ENCODE measurements at places on chromosomes 11 and 22. TPM values are rescaled to one million over a fixed set of nuclear protein-coding genes. Genes with fewer than 3 reads are reported as not detected.

DNA sequence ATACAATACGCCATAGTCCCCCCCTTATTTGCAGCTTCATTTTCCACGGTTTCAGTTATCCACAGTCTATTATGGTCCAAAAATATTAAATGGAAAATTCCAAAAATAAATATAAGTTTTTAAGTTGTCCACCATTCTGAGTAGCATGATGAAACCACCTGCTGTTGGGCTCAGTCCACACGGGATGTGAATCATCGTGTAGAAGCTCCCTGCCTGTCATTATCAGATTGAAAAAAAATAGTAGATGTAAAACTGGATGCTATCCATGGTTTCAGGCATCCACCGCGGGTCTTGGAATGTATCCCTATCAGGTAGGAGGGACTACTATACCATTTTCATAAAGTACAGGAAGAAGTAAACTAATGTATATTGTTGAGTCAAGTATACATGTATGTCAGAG lies 127.4 kb downstream of the TTC17 start:
- H3K36me3 ChIP-seq, result peaks cover 32% of the 10 kb centered on the region
- no peak overlapping the region for H3K27ac ChIP-seq
- no peaks in the 10 kb centered on the region for H3K27me3 ChIP-seq
- no peaks in the 10 kb centered on the region for H3K4me1 ChIP-seq

Gene LINC01488
- 1.4 TPM for total RNA-seq

- H3K36me3 ChIP-seq, result no peaks in the 10 kb centered on the region
- no peak overlapping the region for H3K27ac ChIP-seq
- H3K4me1 ChIP-seq, result no peaks in the 10 kb centered on the region
- H3K4me3 ChIP-seq, result no peak overlapping the region
- H3K27me3 ChIP-seq, result peaks cover 61% of the 10 kb centered on the region
Measured at GRCh38 chr22:36846271-36846670, 14.5 kb upstream of the NCF4 start.

DNA sequence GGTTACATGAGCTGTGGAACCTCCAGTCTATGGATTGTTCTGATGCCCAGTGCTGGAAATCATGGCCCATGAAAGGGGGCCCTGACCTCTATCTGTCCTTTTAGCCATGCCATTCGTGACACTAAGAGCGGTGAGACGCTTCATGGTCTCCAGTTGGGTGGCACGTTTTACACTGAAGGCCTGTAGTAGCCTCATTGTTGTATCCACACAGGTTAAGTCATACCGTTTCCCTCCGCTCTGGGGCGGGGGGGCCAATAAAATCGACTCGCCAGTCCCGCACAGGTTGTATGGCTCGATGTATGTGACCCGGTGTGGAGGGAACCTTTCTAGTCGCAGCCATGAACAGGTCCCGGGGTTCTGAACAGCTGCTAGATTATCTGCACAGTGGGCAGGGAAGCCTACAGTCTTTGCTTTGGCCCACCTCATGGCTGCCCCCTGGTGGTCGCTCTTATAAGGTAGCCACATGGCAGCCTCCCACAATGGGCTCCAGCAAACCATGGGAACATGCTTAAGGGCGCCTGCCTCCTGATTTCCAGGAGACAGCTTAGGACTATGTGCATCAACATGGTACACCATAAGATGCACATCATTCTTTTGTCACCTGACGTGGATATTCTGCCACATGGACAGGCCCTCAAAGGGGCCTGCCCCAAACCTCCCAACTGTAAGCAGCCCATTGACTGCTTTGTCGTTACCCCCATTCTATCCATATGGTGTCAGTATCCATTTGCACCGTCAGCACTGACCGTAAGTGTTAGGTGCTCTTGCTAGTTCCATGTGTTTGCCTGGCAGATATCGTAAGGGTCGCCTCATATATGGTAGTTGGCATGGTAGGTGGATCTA lies 19.7 kb upstream of the APOL3 start:
- H3K4me3 ChIP-seq, result no peak overlapping the region
- H3K36me3 ChIP-seq, result no peaks in the 10 kb centered on the region
- H3K27ac ChIP-seq, result peak overlapping the region; percentile 38

Gene PAX6
- 7.6 TPM for total RNA-seq

Gene C22orf15
- not detected for total RNA-seq

DNA sequence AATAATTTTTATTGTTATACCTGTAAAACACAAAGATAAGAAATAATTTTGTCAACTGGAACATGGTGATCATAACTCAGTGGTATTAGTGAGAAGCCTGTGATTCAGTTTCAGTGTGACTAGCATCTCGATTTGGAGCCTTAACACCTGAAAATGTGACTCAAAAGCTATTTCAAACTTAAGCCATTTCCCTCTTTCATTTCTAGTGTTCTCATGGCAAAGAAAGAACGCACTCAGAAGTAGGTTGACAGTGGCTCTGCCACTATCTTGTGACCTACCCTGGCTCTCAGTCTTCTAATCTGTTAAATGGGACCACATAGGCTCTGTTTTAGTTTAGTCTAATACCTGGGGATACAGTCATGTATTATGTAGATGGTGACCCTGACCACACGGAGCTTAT lies 62.7 kb downstream of the ISX start:
- no peak overlapping the region for H3K27ac ChIP-seq
- peaks cover 2% of the 10 kb centered on the region for H3K27me3 ChIP-seq
- DNase-seq, result no peak
- H3K4me3 ChIP-seq, result no peak overlapping the region
- peaks cover 14% of the 10 kb centered on the region for H3K4me1 ChIP-seq

Gene POU2AF3
- 3.4 TPM for total RNA-seq

GRCh38 chr11:112555491-112556364 lies 295.1 kb upstream of the PLET1 start:
- H3K27ac ChIP-seq, result no peak overlapping the region
- DNase-seq, result peak; percentile 73
- H3K4me1 ChIP-seq, result peaks cover 2% of the 10 kb centered on the region
- no peaks in the 10 kb centered on the region for H3K36me3 ChIP-seq

Gene RAB36
- 10.3 TPM for total RNA-seq

Gene IRAG1
- total RNA-seq, result 5.4 TPM

- H3K4me3 ChIP-seq, result no peak overlapping the region
- no peaks in the 10 kb centered on the region for H3K4me1 ChIP-seq
- H3K27me3 ChIP-seq, result peaks cover 35% of the 10 kb centered on the region
- no peak for DNase-seq
Measured at GRCh38 chr22:48473202-48473601, 1354.5 kb downstream of the BRD1 start.

Gene MIEF1
- total RNA-seq, result 30.5 TPM

DNA sequence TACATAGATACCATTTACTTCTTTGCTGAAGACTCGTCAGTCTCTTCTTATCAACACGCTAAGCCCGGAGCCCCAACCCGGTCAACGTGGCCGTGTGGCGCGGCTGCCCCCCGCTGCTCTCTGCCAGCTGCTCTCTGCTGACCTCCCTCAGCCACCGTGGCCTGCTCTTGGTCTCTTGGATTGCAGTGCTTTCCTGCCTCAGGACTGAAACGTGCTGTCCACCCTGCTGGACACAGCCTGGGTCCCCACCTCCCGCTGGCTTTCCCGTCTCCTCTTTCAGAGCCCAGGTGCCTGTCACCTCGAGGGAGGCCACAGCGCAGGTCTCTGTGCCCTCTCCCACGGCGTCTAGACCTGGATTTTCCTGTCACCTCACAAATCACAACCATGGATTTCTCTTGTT lies 388.1 kb upstream of the B3GAT1 start:
- H3K36me3 ChIP-seq, result no peaks in the 10 kb centered on the region
- H3K4me3 ChIP-seq, result no peak overlapping the region
- peaks cover 35% of the 10 kb centered on the region for H3K27me3 ChIP-seq
- no peak for DNase-seq
- peaks cover 7% of the 10 kb centered on the region for H3K4me1 ChIP-seq

Gene TIGD3
- 3.0 TPM for total RNA-seq

Gene TNNT3
- 0.38 TPM for total RNA-seq

DNA sequence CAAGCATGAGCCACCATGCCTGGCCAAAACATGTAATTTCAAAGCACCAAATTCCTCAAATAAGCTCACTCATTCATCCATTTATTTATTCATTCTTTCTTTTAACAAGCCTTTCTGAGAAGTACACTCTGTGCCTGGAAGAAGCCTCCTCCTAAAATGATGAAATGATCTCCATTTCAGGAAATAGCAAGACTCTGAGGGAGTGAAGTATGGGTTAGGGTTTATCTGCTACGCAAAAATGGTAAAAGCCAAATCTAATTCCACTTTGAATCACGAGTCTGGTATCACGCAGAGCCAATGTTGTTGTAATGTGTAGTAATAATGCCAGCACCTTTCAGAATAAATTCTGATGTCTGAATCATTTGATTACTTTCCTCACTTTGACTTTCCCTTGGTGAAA lies 1041.8 kb downstream of the LRRC4C start:
- no peaks in the 10 kb centered on the region for H3K36me3 ChIP-seq
- H3K27ac ChIP-seq, result no peak overlapping the region
- H3K27me3 ChIP-seq, result no peaks in the 10 kb centered on the region
- H3K4me1 ChIP-seq, result no peaks in the 10 kb centered on the region

- peak overlapping the region; percentile 28 for H3K27ac ChIP-seq
- no peak for DNase-seq
- H3K4me3 ChIP-seq, result no peak overlapping the region
- no peaks in the 10 kb centered on the region for H3K27me3 ChIP-seq
- no peaks in the 10 kb centered on the region for H3K36me3 ChIP-seq
- peaks cover 37% of the 10 kb centered on the region for H3K4me1 ChIP-seq
Measured at GRCh38 chr11:16191868-16192240, 164.5 kb downstream of the SOX6 start.

Gene TRIM3
- 18.5 TPM for total RNA-seq

Gene KRTAP5-8
- 0.24 TPM for total RNA-seq

- H3K27ac ChIP-seq, result no peak overlapping the region
- no peaks in the 10 kb centered on the region for H3K36me3 ChIP-seq
- DNase-seq, result no peak
Measured at GRCh38 chr11:27282806-27283205, 80.2 kb downstream of the CCDC34 start.

DNA sequence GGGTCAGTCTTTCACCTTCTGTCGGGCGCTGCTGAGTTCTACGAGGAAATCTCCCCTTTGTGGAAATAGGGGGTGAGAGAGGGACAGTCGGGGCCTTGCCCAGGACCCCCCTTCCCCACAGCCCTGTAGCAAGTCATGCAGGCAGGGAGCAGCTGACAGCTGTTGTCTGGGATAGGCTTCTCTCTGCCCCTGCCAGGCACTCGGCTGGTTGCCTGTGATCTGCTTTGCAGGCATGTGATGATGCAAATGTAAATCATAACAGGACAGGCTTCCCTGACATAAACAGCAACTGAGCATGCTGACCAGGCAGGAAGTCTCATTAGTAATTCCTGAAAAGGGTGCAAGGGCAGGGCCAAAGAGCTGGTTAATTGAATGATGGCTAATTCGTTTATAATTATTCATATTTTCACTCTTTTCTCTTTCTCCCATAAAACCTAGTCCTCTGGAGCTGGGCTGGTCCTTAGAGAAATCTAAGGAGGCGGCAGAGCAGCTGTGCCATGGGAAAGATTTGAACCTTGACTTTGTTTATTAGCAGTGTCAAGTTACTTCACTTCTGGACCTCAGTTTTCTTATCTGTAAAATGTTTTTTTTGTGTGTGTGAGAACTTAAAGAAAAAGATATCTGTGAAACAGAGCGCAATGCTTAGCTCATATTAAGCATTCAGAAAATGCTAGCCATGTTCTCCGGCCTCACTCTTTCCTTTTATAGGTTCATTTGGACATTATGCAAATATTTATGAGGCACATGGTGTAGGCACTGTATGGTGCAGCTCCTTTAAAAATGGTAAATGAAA lies 129.7 kb downstream of the LDLRAD3 start:
- H3K27ac ChIP-seq, result no peak overlapping the region
- H3K27me3 ChIP-seq, result no peaks in the 10 kb centered on the region
- H3K36me3 ChIP-seq, result peaks cover 15% of the 10 kb centered on the region
- no peaks in the 10 kb centered on the region for H3K4me1 ChIP-seq

Gene ARHGAP20
- 0.07 TPM for total RNA-seq

GRCh38 chr22:19876314-19876940 lies 21.8 kb upstream of the GNB1L start:
- peaks cover 9% of the 10 kb centered on the region for H3K4me1 ChIP-seq
- H3K27ac ChIP-seq, result no peak overlapping the region
- DNase-seq, result no peak
- peaks cover 14% of the 10 kb centered on the region for H3K27me3 ChIP-seq
- H3K36me3 ChIP-seq, result no peaks in the 10 kb centered on the region
- no peak overlapping the region for H3K4me3 ChIP-seq

DNA sequence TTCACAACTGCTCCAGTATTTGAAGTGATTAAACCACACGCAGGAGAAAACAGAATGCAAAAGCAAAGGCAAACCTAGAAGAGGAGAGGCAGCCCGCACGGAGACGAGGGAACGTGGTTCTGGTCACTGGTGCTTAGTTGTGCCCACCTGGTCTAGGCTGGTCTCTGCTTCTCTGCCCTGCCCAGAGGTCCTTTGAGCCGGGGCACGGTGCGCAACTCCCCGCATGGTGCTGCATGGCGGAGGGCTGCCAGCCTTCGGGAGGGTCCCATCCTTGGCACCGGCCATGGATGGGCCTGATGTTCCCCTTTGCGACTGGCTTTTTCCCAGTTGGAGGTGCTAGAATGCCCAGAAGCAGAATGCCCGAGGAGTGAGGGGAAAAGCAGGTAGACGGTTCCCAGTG lies 46.1 kb downstream of the KCNC1 start:
- peaks cover 10% of the 10 kb centered on the region for H3K27me3 ChIP-seq
- no peak overlapping the region for H3K4me3 ChIP-seq
- no peaks in the 10 kb centered on the region for H3K36me3 ChIP-seq
- H3K27ac ChIP-seq, result no peak overlapping the region

DNA sequence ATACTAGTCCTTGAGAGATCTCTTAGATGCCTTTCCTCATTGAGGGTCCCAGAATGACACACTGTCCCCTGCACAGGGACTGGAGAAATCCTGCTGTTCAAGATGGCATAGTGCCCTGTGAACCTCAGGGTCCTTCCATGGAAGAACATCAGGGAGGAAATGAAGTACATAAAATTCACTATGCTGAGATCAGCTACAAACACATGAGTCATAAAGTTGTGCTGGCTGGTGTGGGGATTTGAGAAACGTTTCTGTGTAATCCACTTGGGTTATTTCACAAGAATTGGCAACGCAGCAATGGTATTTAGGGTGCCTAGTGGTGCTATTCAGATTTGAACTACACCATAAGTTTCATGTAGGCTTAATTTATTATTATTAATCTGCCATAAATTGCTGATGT lies 174.4 kb downstream of the MAML2 start:
- peaks cover 5% of the 10 kb centered on the region for H3K36me3 ChIP-seq
- no peak for DNase-seq
- H3K27me3 ChIP-seq, result no peaks in the 10 kb centered on the region
- no peak overlapping the region for H3K4me3 ChIP-seq

Gene MRGPRX3
- total RNA-seq, result not detected

- peaks cover 6% of the 10 kb centered on the region for H3K27me3 ChIP-seq
- H3K36me3 ChIP-seq, result no peaks in the 10 kb centered on the region
- no peak overlapping the region for H3K4me3 ChIP-seq
- no peak overlapping the region for H3K27ac ChIP-seq
- no peaks in the 10 kb centered on the region for H3K4me1 ChIP-seq
- no peak for DNase-seq
Measured at GRCh38 chr22:49334976-49335375, 492.7 kb downstream of the BRD1 start.

Gene RRP8
- 18.8 TPM for total RNA-seq

DNA sequence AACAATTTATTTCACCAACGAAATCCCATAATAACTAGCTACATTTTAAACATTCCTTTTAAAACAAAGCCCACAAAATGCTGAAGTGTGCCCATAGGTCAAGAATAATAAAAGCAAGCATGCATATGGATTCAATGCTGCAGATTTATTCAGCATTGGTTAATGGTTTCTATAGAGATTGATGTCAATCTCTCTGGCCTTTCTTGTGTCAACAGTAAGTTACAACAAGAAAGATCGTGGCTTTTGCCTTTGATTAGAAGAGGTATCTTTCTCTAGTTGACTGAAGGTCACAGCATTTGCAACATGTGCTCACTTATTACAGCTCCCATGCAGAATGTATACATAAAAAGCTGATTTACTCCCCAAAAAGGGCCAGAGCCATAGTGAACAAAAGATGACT lies 1.4 kb upstream of the SOX6 start:
- no peaks in the 10 kb centered on the region for H3K36me3 ChIP-seq
- no peak for DNase-seq
- no peak overlapping the region for H3K4me3 ChIP-seq
- H3K27ac ChIP-seq, result peak overlapping the region; percentile 90
- H3K4me1 ChIP-seq, result peaks cover 45% of the 10 kb centered on the region

Measured in progenitor cell of endocrine pancreas (in vitro differentiated cells).